ENCODE measurements at places on chromosomes 1 and 21.
A peak's percentile ranks its signal among the peaks of the same experiment; 100 is the strongest.

DNA sequence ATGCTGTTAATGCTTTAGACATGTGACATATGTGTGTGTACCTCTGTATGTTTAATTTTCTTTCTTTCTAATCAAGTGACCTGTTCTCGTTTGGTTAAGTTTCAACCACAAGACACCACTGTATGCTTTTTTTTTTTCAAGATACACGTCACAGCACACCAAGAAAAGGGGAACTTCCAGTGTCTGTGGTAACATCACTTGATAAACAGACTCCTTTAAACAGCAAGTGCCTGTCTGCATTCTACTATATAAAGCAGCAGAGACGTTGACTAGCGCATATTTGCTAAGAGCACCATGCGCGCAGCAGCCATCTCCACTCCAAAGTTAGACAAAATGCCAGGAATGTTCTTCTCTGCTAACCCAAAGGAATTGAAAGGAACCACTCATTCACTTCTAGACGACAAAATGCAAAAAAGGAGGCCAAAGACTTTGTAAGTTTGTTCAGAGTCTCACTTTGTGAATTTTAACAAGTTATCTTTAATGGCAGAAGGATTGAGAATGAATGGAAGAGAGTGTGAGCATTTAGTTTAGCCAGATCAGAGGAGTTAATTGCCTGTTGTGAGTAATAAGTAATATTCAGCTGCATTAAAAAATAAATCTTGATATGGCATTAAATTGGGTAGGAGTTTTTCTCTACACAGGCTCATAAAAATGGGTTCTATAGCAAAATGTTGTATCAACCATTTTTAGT, at the start of gene RGS1:
Gene RGS1, plus strand, starts transcription at position 275 of the 691 bp plus-strand sequence. Its CDS starts 20 bp downstream, at position 295.
- DNase-seq, result peak; percentile 89

DNA sequence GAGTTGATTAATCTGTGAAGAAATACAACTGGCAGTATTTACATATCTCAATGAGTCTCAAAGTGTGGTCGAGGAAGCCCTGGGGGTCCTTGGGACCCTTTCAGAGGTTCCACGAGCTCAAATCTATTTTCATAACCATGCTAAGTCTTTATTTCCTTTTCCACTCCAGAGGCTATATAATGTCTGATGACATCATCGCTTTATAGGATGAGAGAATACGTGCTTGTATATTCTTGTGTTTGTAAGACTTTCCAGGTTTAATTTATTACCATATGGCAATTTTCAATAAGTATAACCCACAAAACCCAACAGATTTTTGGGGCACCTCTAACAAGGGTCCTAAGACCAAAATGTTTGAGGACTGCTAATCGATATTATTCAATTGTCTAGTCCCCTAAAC, 1.4 kb upstream of the SLC19A2 start:
- no peak for DNase-seq

DNA sequence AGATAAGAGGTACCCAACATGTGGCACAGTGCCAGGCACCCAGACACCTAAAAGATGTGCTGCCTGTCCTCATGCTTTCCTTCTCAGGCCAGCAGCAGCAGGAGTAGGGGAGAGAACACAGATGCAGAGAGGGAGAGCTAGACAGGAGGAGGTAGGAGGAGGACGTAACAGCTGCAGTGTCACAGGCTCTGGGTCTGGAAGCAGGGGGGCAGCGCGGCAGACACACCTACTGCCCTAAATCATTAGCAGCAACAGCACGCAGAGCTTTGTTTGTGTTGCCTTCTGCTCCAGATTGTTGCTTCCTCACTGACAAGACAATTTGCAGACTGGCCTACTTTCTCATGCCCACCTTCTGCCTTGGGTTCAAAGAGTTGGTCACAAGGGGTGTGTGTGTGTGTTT, 196.7 kb upstream of the DAB1 start:
- DNase-seq, result no peak

DNA sequence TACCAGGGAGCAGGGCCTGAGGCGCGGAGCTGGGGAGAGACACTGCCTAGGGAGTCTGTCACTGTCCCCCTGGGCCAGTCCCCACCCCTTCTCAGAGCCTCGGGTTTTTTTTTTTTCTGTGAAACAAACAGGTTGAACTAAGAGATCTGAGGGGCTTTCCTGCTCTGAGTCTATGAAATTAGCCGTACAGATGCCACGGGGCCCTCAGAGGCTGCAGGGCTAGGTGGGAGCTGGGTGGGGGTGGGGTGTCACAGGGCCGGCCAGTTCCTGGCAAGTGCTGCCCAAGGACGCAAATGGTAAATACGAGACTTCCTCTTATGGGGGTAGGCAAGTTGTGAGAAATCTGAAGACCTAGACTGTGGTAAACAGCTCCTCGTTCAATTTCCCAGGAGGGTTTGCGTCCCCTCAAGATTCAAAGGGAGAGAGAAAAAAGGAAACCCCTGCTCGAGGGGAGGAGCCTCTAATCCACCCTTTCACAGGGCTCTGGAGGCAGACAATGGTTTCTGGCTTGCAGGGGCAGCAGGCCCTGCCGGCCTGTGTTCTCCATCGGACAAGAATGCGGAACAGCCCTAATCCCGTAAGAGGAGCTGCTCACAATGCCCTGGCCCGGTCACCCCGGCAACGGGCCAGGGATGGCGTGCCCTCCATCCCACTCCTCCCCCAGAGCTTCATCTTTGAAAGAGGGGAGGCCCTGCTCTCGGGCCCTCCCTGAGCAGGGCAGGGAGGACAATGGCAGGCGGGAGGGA, 7.8 kb downstream of the NUAK2 start:
- no peak for DNase-seq

DNA sequence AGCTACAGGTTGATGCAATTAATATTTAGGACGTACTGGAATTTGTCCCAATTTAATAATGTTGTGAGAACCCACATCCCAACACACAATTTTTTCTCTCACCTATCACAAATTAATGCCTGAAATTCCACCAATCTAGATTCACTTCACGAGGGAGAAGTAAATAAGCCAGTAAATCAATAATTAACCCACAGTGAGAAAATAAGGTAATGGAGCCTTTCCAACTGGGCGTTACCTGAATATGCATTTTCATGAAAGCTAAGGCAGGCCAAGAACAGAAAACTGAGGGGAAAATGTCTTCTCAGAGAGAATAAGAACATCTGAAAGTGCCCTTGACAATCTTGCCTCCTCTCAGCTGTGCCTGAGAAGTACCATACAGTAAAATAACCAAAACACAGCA, 240.8 kb upstream of the NR5A2 start:
- DNase-seq, result no peak

GRCh38 chr1:98482611-98483010, 178.9 kb upstream of the SNX7 start:
- no peak for DNase-seq

- DNase-seq, result no peak
Measured at GRCh38 chr1:34140011-34140676, 24.9 kb downstream of the CSMD2 start.

- no peak for DNase-seq
Measured at GRCh38 chr1:96872757-96873156, 151.2 kb downstream of the PTBP2 start.

DNA sequence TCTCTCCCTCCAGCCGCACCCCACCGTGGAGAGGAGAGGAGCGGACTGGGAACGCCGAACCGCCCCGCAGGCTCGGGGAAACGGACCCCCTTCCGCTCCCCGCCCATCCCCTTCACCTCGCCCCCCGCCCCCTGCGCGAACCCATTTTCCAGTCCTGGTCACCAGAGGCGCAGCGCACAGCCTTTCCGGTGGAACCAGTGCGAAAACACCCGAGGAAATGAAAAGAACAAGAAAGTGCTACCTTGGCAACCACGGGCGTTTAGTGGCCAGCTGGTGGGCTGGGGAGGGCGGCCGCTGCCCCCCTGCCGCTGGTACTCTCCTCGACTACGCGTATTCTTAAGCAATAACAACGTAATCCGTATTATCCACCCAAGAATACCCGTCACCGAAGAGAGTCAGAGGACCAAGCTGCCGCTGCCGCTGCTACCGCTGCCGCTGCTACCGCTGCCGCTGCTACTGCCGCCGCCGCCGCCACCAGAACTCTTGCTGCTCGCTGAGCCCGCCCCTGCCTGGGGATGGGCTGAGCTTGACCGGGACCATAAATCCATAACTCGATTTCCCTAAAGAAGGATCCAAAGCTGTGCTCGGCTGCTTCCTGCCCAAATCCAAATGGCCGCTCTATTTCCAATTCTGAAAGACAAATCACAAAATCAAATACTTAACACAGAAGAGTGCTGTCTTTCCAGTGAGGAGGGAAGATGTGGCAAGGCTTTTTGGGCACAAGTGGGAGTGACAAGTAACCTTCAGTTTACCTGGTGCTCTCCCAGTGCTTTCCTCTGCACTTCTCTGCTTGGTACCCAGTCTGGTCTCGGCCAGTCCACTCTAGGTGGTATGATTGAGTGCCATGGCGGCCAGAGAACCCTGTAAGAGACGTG, 125.2 kb upstream of the DPYD start:
- peak; percentile 12 for DNase-seq

- peak; percentile 36 for DNase-seq
Measured at GRCh38 chr1:231554969-231555368, 26.5 kb downstream of the TSNAX start.

DNA sequence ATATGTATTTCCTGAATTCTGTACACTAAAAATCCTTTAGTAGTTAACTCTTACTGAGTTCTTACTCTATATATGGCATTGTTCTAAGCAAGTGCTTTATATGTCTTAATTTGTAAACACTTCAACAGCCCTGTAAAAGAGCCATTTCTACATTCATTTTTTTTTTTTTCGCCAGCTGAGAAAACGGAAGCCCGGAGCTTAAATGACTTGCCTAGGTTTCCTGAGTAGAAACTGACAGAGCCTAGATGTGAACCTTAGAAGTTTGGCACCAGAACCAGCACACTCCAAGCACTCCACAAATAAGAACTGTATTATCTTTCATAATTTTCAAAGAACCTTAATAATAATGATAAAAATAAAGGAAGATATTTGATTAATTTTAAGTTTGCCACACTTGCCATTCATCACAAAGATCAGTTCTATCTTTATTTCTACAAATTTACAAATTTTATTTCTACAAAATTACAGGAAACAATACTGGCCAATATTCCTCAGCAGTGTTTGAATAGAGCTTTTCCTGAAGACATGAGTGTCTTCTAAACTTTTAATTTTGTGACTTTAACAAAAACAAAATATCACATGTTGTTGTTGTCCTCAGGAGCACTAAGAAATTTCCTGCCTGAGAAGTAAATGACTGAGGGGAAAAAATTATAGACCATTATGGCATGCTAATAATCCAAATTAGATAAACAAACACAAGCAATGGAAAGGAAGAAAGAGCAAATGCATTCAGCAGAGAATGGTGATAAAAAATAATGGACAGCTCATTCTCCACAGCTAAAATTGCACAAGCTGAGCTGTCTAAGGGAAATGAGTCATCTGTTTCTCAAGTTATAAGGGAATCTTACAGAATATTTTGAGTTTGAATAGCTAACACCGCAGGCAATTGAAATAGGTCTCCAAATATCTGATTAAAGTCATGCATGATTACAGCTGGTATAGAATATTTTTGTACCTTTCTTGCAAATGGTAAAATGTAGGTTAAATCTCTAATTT, 71.2 kb downstream of the DPYD start:
- DNase-seq, result peak; percentile 21

DNA sequence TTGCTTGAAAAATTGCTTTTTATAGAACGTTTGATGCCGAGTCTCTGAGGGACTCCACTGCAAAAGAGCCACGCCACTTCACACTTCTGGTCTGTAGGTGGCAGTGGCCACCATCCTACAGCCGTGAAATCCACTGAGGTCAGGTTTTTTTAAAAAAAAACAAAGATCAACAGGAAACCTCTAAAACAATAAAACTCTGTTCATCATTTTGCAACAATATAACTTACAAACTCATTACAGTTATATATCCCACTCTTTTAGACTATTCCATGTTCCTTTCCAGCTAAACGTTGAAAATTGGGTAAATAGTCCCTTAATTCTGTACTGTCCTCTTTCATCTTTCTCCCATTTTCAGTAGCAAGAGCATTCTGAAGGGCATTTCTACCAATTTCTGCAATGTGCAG, 64.6 kb upstream of the FMN2 start:
- peak; percentile 28 for DNase-seq

- no peak for DNase-seq
Measured at GRCh38 chr1:20830378-20830777, 43.3 kb upstream of the HP1BP3 start.

DNA sequence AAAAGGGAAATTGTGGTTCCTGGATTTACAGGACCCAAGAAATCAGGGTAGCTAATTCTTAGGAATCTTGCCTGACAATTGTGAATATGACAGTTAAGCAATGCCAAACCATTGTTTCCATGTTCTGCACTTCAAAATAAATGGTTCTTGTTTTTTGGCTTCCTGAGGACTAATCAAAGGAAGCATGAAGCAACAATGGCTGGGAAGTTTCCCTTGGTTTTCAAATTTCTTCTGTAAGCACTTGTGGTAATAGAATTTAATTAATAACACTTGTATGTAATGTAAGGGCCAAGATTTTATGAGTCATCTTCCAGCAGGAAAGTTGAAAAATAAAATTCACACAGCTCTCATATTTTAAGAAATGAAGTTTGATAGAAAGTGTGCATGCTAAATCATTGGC, 31.7 kb downstream of the JAM2 start:
- DNase-seq, result no peak

DNA sequence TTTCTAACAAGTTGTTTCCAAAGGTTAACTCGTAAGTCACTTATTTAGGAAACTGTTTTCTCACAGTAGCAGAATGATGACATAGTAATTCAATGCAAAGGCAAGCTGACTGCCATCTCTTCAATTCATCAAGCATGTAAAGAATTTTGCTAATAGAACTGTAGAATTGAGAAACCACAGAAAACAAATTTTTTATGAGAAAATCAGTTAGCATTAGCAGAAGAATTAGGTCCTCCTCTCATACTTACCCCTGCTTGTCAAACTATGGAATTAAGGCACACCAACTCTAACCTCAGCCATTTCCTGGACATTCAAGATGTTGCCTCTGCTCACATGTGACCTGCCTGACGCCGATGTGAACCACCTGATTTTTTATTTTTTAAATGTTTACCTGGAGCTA, 115.2 kb downstream of the LRRC40 start:
- no peak for DNase-seq

DNA sequence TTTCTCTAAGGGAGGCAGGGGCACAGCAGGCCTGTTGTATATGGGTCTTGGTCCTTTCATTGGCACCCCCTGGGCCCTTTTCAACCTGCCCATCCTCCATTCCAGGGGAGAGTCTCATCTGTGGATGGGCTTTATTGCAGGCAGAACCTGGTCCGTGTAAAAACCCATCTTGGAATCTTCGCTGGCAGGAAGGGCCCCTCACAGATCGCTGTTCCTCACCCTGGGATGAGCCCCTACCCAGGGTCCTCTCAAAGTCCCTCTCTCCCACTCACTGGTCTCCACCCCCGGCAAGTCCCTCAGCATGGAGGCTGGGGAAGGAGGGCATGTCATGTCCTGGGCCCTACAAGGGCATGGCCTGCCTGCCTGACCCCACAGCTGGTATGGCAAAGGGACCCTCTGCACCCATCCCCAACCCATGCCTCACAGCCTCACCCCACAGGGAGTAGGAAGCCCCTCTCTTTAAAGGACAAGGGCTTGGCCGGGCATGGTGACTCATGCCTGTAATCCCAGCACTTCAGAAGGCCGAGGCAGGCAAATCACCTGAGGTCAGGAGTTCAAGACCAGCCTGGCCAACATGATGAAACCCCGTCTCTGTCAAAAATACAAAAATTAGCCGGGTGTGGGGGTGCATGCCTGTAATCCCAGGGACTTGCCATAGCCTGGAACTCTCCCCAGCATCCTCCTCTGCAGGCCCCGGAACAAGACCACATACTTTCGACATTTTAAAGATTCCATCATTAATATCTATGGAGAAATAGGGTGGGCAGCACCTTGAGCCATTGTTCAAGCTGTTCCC, 13.2 kb upstream of the CDA start:
- DNase-seq, result no peak

GRCh38 chr1:212178851-212179250, 106.4 kb upstream of the PPP2R5A start:
- DNase-seq, result no peak

GRCh38 chr1:207181847-207182246, 77.8 kb downstream of the C4BPA start:
- DNase-seq, result no peak

Measured in activated CD4-positive, alpha-beta T cell treated with anti-CD3 and anti-CD28 coated beads, Interleukin-2, amount 50 U/mL, for 16 hours (primary cell).